ENCODE measurements at places on chromosomes 4 and X.

DNA sequence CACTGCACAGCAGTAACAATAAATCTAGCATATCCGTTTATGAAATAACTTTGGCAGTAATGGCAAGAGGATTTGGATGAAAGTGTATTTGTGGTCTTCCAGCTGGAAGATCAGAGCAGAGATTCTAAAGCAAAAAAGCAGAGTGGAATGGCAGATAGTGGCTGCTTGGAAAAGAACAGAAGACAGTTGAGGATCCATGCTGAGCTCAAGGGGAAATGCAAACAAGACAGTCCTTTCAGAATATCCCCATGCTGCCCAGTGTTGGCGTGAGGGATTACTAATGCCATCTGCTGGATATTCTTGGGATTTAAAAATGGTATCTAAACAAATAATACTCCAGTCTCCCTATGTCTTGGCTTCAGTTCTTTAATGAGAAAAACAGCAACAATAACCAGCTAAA lies 629.1 kb upstream of the ATOH1 start:
- no peak for DNase-seq

DNA sequence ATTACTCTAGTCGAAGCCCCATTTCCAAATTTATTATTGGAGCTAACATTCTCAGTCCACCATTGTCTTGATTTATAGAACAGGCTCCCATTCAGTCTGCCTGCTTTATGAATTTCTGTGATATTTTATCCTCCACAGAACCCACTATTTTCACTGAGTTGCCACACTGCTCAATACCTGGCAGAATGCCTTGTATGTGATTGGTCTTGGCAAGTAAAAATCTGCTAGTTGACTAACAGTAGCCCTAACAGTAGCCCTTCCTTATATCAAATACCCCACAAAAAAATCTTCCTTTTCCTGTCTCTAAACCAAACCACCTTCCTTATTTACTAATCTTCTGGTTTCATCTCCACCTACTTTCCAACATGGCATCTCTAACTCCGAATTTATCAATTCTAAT lies 82.6 kb downstream of the CHM start:
- no peak for DNase-seq

- DNase-seq, result no peak
Observed at GRCh38 chr4:19944806-19945205, 306.9 kb upstream of the SLIT2 start.

DNA sequence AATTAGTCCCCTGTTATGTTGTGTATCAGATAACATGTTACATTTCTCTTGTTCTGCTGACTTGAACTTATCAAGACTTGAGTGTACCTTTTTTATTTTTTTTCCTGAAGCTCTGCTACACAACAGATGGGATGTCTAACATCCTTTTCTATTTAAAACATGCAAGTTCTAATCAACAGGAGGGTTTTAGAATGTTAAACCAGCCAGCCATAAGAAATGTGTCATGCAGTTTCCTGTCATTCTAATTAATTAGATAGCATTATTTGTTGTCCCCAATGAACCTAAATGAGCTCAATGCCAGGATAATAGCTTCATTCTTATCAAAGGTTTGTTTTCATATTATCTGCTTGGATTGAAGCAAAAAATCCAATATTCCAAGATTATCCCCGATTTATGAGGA lies 958.2 kb downstream of the PCDH7 start:
- no peak for DNase-seq

- DNase-seq, result no peak
Observed at GRCh38 chrX:48470110-48470832, at the start of gene SLC38A5. SLC38A5 (minus strand) TSS chrX:48470260; CDS start chrX:48467924, 2,336 bp downstream.

DNA sequence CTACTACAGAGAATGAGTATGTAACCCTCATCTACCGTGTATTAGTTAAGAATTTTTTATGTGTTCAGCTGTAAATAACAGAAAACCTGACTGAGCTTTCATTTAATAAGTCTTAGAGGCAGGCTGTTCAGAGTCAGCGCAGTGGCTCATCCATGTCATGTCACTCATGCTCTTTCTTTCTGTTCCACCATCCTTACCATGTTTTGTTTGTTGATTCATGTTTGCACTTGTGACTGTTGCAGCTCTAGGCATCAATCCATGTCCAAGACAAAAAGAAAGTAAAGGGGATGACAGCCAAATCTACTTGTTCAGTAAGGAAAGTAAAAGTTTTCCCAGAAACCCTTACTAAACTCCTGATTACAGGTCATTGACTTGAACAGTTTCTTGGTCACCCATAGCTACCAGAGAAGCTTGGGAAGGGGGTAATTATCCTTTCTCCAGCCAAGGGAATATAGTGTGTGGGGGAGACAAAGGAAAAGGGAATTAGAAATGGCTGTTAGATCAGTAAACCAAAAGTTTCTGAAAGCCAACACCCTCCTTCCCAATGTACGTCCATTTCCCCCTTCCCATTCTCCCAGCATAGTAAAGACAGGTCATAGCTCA lies 9.0 kb downstream of the ART3 start:
- DNase-seq, result no peak

- no peak for DNase-seq
Observed at GRCh38 chr4:123073650-123074049, 151.3 kb upstream of the NUDT6 start.

GRCh38 chr4:24557026-24558025 lies 27.0 kb downstream of the DHX15 start:
- no peak for DNase-seq

- DNase-seq, result no peak
Observed at GRCh38 chr4:39825090-39825489, 127.2 kb downstream of the UBE2K start.

- no peak for DNase-seq
Observed at GRCh38 chr4:102764901-102765300, 4.1 kb upstream of the MANBA start.

DNA sequence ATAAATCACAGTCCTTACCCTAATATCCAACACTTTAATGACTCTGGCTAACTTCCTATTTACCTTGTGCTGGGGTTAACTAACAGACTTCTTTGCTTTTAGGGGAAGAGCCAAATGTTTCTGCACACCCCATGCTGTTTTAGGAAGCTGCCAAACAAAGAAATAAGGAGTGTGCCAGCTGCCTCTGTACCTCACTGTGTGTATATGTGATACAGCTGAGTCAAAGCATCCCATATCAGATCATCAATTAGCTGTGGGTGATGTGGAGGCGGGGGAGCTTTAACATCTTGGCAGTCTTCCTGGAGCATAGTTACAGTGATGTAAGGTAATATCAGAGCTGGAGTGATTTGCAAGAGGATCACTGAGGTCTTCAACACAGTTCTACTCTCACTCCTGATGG lies 95.4 kb downstream of the COL25A1 start:
- DNase-seq, result no peak

- no peak for DNase-seq
Observed at GRCh38 chr4:15920723-15921591, 17.6 kb downstream of the FGFBP1 start.

DNA sequence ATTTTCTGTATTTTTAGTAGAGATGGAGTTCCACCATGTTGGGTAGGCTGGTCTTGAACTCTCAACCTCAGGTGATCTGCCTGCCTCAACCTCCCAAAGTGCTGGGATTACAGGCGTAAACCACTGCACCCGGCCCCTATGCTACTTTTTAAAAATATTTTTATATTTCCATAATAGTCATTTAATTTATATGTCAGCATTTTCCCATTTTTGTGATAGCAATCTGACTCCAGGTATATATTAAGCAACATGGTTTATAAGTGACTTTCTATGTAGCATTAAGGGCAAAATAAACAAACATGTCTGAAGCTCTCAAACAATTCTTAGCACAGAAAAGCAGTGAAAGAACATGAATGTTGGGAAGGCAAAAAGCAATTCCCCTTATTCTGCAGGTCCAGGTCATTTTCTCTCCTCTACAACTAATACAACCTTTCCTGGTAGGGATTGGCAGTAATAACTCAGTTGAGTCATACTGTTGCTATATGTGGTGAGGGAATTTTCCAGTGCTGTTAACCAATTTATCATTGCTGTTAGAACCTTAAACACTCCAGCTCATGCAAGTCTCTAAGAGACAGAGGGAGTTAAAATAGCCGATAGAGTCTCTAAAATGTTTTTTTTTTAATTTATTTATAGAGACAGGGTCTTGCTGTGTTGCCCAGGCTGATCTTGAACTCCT lies 24.0 kb downstream of the SMIM14 start:
- DNase-seq, result no peak

GRCh38 chr4:141686146-141686775 lies 49.9 kb downstream of the IL15 start:
- no peak for DNase-seq

GRCh38 chr4:186920992-186921391 lies 197.3 kb upstream of the FAT1 start:
- no peak for DNase-seq

- no peak for DNase-seq
Observed at GRCh38 chr4:187125062-187125461, 401.4 kb upstream of the FAT1 start.

DNA sequence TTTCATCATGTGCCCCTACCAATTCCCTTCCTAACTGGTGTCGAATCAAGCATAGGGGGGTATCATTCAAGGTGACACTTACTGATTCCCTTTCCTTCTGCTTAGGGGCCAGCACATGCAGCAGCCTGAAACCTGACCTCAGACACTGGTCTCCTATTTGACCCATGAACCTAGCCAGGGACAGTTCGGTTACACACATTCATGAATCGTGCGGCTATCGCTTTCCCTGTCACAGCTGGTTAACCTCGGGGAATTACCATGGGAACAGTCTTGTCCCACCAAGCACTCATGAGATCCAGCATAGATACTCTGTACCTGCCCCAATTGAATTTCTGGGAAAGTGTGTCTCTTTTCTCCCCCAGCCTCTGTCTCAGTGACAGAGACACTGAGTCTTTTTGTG lies 140.4 kb downstream of the ZNF674 start:
- no peak for DNase-seq

DNA sequence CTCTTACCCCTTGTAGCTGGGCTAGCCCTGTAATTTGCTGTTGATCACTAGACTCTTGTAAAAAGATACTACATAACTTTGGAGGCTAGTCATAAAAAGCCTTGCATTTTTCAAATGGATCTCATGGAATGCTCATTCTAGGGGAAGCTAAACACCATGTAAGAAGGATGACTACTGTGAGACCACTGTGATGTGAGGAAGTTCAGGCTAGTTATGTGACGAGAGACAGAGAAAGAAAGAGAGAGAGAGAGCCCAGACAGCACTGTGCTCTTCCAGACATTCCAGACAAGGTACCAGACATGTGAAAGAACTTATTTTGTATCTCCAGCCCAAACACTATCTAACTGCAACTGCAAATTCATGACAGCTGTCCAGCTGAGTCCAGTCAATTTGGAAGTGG lies 404.6 kb upstream of the PITX2 start:
- DNase-seq, result no peak

- DNase-seq, result no peak
Observed at GRCh38 chrX:78133238-78133960, 6.1 kb downstream of the TAF9B start.

- DNase-seq, result no peak
Observed at GRCh38 chrX:75229774-75230173, 44.1 kb upstream of the UPRT start.

- DNase-seq, result no peak
Observed at GRCh38 chr4:110989125-110989524, 366.2 kb upstream of the PITX2 start.

DNA sequence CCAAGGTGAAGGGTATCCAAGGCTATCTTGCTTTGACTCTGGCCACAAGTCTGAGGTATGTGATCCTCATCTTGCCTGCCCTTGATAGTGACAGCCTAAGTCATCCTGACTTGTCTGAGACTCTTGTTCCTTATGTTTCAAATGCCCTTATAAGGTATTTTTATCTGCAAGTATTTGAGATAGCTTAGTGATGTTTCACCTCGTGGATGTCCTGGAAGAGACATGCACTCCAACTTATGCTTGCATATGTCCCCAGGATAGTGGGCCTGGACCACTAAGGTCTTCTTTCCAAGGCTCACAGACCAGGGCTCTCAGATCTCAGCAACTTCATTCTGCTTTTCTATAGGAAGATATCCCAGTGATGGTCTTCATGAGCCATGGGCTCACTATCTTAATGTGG lies 120.5 kb upstream of the WDR1 start:
- DNase-seq, result no peak

GRCh38 chrX:45795546-45795945 lies 594.9 kb upstream of the DIPK2B start:
- no peak for DNase-seq

DNA sequence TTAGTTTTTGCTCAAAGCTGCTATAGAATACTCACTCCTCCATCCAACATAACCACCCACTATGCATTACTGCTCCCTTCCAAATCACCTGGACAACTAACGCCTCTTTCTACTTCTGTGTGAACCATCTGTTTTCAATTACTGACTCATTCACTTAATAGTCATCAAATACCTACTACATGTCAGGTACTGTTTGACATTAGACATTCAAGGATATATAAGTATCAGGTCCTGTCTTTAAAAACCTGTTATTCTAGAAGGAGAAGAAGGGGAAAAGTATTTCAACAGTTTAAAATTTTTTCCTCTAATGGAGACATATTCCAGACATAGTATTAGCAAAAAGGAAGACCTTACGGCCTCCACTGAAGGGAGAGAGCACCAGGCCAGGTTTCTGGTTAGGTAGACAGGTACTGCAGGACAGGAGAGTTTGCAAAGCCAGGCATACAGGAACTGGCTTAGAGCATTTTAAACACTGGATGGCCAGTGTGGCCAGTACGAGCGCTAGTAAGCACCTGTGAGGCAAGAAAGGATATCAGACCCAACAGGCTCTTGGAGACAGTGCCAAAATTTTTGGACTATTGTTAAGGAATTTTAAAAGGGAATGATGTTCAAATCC lies 39.0 kb downstream of the SH3RF1 start:
- DNase-seq, result no peak

DNA sequence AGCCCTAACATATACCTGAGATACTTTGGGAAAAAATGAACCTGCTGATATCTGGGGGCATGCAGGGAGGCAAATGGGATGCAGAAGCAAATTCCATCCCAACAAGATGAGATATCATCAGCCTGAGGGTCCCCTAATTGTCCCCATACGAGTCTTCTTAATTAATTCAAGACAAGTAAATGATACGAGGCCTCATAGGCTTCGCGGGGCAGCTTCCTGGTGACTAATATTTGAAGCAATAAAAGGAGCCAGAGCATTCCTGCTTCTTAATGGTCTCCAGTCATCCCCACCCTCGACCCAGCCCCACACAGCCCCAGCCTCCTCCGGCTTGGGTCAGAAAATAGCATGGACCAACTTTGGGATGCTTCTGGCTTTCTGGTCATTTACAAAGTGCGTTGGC lies 99.6 kb upstream of the MSX1 start:
- no peak for DNase-seq

DNA sequence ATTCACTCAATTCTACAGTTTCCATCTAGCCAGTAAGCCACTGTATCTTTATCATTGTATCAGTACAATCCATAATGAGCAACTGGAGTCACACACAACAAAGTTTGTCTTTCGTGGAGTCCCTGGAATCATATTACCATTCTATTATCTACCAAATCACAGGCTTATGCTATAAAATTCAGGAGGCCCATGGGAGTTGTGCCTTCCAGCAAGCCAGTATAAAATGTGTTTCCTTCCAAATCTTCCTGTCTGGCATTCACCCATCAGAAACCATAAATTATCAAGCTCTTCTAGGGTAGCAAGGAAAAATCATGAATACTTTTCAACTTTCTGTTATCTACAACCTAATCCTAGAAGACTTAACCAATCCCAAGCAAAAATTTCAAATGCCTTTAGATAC lies 1383.3 kb upstream of the PCDH7 start:
- no peak for DNase-seq

Data from activated T-cell treated with anti-CD3 and anti-CD28 coated beads for 4 hours (primary cell).